ENCODE measurements at places on chromosomes 5 and 9.
A peak's percentile ranks its signal among the peaks of the same experiment; 100 is the strongest.

DNA sequence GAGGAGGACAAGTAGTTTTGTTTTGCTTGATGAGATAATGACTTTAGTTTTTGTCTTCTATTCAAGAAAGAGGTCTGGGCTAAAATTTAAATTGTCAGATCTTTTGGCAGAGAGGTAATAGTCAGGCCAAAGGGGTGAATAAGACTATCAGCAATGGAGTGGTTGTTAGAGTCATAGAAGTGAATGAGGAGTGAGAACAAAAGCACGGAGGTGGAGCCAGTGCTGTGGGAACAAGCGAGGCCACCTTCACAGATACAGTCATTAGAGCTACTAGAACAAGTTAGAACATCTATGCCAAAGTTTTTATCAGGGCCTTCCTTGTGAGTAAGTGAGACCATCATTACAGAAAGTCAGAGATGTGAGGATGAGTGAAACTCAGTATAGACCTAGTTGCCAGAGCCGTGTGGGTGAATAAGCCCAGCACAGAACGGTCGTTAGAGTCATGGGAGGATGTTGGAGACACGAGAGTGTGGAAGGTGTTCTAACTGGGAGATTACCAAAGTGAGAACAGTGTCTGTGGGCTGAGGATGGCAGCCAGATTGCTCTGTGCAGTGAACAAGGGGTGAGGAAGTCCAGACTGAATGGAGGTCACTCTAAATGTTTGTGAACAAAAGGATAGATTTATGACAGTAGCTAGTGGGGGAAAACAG is 135.1 kb downstream of the RPS23 start:
- no peak for DNase-seq
- H3K27me3 ChIP-seq, result no peaks in the 10 kb centered on the region
- H3K4me3 ChIP-seq, result no peak overlapping the region
- H3K4me1 ChIP-seq, result no peaks in the 10 kb centered on the region
- H3K36me3 ChIP-seq, result no peaks in the 10 kb centered on the region

GRCh38 chr5:68822796-68823195 is 271.0 kb upstream of the SLC30A5 start:
- no peaks in the 10 kb centered on the region for H3K36me3 ChIP-seq
- no peak overlapping the region for H3K27ac ChIP-seq
- no peak for DNase-seq
- H3K4me1 ChIP-seq, result no peaks in the 10 kb centered on the region
- H3K4me3 ChIP-seq, result no peak overlapping the region
- H3K27me3 ChIP-seq, result no peaks in the 10 kb centered on the region

DNA sequence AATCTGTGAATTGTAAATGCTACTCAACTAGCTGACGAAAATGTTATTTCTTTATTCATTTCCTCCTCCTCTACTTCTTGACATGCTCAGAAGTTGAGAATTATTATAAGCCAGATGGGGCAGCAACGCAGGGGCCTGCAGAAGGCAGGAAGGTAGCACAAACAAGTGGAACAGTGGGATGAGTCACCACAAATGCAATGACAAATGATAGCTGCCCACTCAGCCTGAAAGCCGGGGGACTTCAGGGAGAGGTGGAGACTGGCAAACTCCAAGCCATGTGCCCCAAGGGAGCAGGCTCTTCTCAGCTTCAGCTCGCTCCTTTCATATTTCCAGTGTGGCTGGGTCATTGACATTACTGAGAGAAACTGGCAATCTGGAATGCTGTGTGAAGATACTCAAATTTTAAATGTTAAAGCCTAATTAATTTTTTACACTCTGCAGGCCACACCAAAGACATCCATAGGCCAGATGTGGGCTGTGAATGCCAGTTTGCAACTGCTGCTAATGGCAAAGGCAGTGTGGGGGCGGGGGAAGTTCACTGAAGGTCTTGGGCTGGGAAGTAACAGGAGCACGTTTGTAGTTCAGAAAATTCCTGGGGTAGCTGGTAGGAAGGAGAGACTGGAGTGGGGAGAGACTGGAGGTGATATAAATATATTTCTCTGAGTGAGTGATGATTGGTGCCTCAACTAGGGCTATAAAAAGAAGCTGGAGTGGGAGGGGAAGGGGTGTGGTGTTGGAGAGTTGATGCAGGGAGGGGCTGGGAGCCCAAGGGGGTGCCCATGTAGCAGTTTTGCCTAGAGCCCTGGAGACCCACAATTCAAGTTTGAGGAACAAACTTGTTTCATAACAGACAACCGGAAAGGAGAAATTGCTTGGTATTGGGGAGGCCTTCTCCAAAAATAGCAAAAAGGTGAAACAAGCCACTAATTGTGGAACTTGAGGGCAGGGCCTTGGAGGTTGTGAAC is 20.8 kb upstream of the ADRB2 start:
- H3K4me1 ChIP-seq, result peaks cover 14% of the 10 kb centered on the region
- H3K27ac ChIP-seq, result no peak overlapping the region
- H3K4me3 ChIP-seq, result no peak overlapping the region
- H3K27me3 ChIP-seq, result no peaks in the 10 kb centered on the region
- H3K36me3 ChIP-seq, result no peaks in the 10 kb centered on the region

DNA sequence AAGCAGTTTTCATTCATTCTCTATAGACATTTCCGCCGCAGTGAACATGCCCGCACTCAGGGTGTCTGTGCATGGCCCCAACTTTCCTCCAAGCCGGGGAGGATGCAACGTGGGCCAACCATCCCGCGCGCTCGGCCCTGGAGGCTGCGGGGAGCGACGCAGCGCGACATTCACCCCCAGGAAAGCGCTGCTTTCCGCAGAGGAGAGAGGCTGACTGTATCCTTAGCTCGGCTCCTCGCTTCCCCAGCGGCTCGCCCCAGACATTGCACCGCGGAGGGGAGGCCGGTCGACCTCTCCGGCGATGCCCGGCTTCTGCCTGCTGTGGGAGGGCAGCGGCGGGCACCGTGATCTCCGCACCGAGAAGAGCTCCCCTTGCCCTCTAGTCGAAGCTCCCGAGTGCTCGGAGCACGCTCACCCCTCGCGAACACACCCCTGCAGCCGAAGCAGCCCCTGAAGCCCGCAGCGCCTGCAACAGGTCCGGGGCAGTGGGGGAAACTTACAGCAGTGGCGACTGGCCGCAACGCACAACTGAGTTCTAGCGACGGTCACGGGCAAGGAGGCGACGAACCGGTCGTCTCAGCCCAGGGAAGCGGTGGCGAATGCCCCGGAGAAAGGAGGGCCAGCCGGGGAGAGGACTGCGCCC is 600 bp downstream of the ENC1 start:
- no peaks in the 10 kb centered on the region for H3K36me3 ChIP-seq
- peak overlapping the region; percentile 47 for H3K4me3 ChIP-seq
- H3K4me1 ChIP-seq, result no peaks in the 10 kb centered on the region
- peak; percentile 52 for DNase-seq
- H3K27ac ChIP-seq, result peak overlapping the region; percentile 65
- H3K27me3 ChIP-seq, result no peaks in the 10 kb centered on the region

DNA sequence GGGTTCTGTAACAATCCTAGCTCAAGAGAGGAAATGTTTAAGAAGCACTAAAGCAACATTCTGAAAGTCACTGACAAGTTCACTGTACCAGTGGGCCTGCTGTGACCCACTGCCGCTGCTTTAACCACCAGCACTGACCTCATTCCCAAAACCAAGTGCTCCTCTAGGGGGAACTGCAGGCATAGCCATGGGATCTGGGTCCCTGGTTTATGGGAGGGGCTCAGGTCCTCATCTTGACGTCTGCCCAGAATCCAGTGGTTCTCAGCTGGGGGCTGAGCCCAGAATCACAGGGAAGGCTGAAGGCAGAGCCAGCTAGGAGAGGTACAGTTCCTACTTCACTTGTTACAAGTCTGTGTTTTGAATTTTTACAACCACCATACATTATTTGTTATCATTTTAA is 36.1 kb upstream of the SLC2A8 start:
- peak; percentile 54 for DNase-seq
- no peaks in the 10 kb centered on the region for H3K36me3 ChIP-seq
- H3K4me1 ChIP-seq, result peaks cover 29% of the 10 kb centered on the region
- H3K4me3 ChIP-seq, result no peak overlapping the region
- peak overlapping the region; percentile 23 for H3K27ac ChIP-seq

DNA sequence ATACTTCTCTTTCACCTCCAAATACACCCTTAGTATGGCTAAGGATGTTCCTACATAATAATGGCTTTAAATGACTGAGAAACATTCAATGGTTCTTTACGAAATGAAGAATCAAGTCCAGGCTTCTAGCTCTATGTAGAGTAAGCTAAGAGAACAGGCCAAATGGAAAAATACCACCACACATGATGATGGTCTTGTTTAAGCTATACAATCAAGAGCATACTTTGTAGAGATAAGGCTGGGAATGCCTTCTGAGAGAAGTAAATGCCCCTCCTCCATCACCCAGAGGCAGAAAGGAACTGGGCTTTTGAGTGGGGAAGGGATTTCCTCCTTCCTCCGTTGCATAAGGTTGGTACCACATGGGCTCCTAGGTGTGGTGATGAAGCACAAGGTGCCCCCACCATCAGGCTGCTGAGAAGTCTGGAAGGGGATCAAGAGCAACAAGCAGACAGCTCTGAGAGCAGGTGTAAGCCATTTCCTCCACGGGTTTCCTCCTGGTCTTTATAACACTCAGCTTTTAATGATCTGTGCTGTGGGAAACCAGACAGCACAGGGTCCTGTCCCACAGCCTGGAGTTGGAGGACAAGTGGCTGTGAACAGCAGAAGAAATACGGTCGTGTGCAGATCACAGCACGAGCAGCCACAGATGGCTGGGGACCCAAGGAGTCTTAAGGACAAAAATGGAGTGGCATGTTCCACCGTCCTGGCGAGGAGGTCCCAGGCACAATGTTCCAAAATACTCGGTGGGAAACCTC is 396.9 kb downstream of the CTNND2 start:
- no peak for DNase-seq
- H3K27me3 ChIP-seq, result no peaks in the 10 kb centered on the region
- H3K36me3 ChIP-seq, result no peaks in the 10 kb centered on the region
- H3K4me1 ChIP-seq, result no peaks in the 10 kb centered on the region
- no peak overlapping the region for H3K4me3 ChIP-seq

DNA sequence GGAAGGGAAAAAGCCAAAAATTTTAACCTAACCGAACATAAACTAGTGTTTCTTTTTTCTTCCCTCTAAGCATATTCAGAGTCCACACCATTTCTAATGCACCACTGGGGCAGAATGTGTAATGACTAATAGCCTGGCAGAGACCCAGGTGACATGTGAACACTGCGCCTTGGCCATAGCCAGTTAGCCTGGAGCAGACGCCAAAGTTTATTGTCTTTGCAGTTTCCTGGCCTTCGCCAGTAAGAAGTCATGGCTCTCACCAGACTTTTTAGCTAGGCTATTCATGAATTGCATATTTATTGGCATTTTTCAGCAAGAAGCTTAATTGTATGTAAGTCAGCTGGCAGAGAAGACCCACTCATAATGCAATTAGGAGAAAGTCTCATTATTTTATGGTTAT is 182.8 kb upstream of the SLC27A6 start:
- peak; percentile 3 for DNase-seq
- H3K27me3 ChIP-seq, result no peaks in the 10 kb centered on the region
- no peaks in the 10 kb centered on the region for H3K36me3 ChIP-seq
- H3K27ac ChIP-seq, result no peak overlapping the region
- no peaks in the 10 kb centered on the region for H3K4me1 ChIP-seq

DNA sequence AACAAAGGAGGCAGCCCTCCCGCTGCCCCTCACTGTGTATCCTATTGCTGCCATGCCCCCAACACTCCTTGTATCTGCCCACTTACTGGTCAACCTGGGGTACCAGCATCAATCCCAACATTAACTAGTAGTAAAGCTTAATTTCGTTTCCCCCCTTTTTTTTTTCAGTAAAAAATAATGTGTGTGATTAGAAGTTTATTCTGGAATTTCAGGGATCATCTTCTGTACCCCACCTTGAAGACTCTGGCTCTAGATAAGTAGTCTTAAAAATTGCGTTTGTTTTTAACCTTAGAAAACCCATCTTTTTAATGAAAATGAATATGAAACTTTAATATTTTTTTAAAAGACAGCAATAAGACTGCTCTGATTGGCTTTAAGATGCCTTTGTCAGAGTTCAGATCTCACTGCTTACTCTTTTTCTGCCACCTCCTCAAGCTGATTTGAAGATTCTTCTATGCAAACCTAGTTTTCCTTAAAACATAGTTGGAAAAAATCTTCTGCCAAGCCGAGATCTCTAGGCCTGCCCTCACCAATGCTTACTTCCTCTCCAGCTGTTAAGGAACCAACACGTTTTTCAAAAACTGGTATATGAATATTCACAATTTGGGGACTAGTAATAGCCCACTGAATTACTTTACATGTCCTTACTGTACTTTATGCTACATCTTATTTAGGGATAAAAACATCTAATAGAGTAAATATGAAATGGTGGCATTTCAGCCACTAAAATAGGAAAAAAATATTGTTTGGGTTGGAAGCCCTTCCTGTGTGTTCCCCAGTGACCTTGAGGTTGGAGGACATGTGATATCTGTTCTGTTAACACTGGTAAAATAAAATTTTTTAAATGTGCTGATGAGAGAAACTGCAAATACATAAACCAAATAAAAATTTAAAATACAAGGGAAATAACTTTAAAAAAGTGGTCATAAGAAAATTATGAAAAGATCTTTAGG is 4.0 kb upstream of the RHOBTB3 start:
- no peaks in the 10 kb centered on the region for H3K36me3 ChIP-seq
- peaks cover 20% of the 10 kb centered on the region for H3K4me1 ChIP-seq

DNA sequence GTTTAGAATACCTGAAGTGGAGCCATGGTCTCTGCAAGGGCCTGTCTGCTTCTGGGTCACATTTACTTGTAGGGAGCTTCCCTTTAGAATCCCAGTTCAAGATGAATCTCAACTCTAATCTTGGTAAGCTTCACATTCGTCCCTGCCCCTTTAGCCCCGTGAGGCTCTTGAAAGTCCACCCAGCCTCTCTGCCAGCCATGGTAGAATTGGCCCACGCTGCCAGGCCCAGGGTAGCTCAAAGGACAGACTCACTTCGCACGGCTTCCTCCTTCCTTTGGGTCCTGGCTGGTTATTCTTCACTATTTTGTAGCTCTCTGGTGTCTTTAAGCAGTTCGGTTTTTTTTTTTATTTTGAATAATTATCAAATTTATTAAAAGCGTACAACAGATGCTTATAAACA is 28.6 kb upstream of the NKX2-5 start:
- H3K4me1 ChIP-seq, result no peaks in the 10 kb centered on the region
- H3K4me3 ChIP-seq, result no peak overlapping the region
- H3K27me3 ChIP-seq, result no peaks in the 10 kb centered on the region
- no peak for DNase-seq

GRCh38 chr9:113587471-113588031 is 124.0 kb downstream of the RGS3 start:
- peaks cover 16% of the 10 kb centered on the region for H3K36me3 ChIP-seq
- peaks cover 19% of the 10 kb centered on the region for H3K4me1 ChIP-seq
- peak overlapping the region; percentile 32 for H3K27ac ChIP-seq
- H3K4me3 ChIP-seq, result no peak overlapping the region

DNA sequence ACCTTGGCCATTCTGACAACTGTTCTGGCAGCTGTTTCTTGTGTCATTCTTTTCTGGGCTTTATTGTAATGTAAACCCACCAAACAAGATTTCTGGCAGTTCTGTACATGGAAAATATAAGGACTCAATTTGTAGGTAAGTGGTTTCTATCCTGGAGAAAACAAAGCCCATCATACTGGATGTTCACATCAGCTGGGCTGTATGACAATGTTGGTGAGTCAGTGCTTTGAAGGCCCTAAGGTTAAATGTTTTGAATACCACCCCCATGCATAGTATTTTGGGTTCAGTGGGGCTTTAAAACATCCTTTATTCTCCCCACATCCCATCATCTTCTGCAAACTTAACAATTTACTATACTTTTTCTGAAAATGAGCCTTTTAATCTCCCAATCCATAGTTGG is 52.5 kb downstream of the SH3GL2 start:
- no peaks in the 10 kb centered on the region for H3K27me3 ChIP-seq
- no peaks in the 10 kb centered on the region for H3K36me3 ChIP-seq
- no peak overlapping the region for H3K4me3 ChIP-seq
- no peaks in the 10 kb centered on the region for H3K4me1 ChIP-seq
- H3K27ac ChIP-seq, result no peak overlapping the region
- DNase-seq, result no peak

All from thyroid gland (tissue), 4 donors.